ENCODE measurements at places on chromosomes 4 and X. TPM values are rescaled to one million over a fixed set of nuclear protein-coding genes. Genes with fewer than 3 reads are reported as not detected.

DNA sequence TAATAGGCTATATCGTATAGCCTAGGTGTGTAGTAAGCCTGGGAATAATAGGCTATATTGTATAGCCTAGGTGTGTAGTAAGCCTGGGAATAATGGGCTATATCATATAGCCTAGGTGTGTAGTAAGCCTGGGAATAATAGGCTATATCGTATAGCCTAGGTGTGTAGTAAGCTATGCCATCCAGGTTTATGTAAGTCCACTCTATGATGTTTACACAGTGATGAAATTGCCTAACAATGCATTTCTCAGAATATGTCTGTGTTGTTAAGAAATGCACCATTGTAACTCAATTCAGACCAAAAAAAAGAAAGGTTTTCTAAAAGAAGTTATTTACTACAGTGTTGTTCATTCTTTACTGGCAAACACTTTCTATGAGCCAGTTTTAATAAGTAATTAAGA lies 1387.2 kb downstream of the STIM2 start:
- no peaks in the 10 kb centered on the region for H3K4me1 ChIP-seq
- no peak overlapping the region for H3K4me3 ChIP-seq
- no peak for DNase-seq
- no peaks in the 10 kb centered on the region for H3K27me3 ChIP-seq
- H3K27ac ChIP-seq = no peak overlapping the region
- H3K36me3 ChIP-seq = no peaks in the 10 kb centered on the region

- no peaks in the 10 kb centered on the region for H3K36me3 ChIP-seq
- H3K27ac ChIP-seq = no peak overlapping the region
- H3K27me3 ChIP-seq = no peaks in the 10 kb centered on the region
- peaks cover 4% of the 10 kb centered on the region for H3K4me1 ChIP-seq
- no peak overlapping the region for H3K4me3 ChIP-seq
Observed at GRCh38 chr4:48801016-48801715, 21.1 kb upstream of the FRYL start.

- no peaks in the 10 kb centered on the region for H3K4me1 ChIP-seq
- DNase-seq = no peak
- no peak overlapping the region for H3K4me3 ChIP-seq
- H3K27ac ChIP-seq = no peak overlapping the region
Observed at GRCh38 chr4:182904211-182904761, 12.9 kb downstream of the DCTD start.

DNA sequence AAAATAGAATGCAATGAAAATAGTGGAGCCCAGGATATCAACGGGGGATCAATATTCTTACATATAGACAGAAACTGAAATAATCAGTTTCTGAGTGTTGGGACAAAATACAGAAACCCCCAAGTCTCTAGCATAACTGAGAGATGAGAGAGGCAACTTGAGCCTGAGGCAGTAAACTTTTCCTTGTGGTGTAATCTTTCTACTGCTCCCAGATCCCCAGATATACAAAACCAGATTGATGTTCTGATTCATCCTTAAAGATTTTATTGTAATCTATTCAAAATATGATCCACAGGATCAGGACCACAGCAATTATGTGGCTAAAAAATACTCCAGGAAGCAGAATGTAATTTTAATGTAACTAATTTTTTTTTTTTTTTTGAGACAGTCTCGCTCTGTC lies 2282.6 kb downstream of the ARAP2 start:
- H3K4me3 ChIP-seq = no peak overlapping the region
- no peaks in the 10 kb centered on the region for H3K27me3 ChIP-seq
- H3K36me3 ChIP-seq = no peaks in the 10 kb centered on the region
- no peak for DNase-seq
- no peaks in the 10 kb centered on the region for H3K4me1 ChIP-seq

GRCh38 chr4:73139245-73139644 lies 69.7 kb upstream of the COX18 start:
- DNase-seq = no peak
- H3K4me1 ChIP-seq = peaks cover 20% of the 10 kb centered on the region
- H3K36me3 ChIP-seq = peaks cover 90% of the 10 kb centered on the region
- no peaks in the 10 kb centered on the region for H3K27me3 ChIP-seq
- H3K4me3 ChIP-seq = no peak overlapping the region

GRCh38 chr4:142322996-142323395 lies 523.1 kb downstream of the INPP4B start:
- no peak for DNase-seq
- no peaks in the 10 kb centered on the region for H3K27me3 ChIP-seq
- no peaks in the 10 kb centered on the region for H3K36me3 ChIP-seq

DNA sequence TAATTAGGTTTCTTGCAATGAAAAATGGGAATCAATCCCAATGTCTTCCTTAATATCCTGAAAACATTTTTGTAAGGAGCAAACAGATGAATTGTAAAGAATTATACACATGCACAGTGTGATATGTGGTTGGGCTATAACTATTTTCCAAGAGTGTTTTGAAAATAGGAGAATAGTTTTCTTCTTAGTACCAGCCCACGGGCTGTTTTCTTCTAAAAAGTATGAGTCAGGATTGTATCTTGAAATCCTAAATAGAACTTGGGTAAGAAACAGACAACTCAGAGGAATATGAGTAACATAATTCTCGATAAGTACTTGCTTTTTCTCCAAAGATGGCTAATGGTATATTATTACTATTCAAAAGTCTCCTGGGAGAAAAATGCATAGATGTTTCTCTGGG lies 136.7 kb downstream of the MAGEC2 start:
- H3K4me1 ChIP-seq = no peaks in the 10 kb centered on the region
- no peak for DNase-seq
- no peaks in the 10 kb centered on the region for H3K27me3 ChIP-seq
- H3K27ac ChIP-seq = no peak overlapping the region

GRCh38 chrX:44401151-44401550 lies 57.7 kb upstream of the EFHC2 start:
- H3K4me3 ChIP-seq = no peak overlapping the region
- no peaks in the 10 kb centered on the region for H3K36me3 ChIP-seq

- no peaks in the 10 kb centered on the region for H3K36me3 ChIP-seq
- no peak overlapping the region for H3K4me3 ChIP-seq
- H3K27me3 ChIP-seq = no peaks in the 10 kb centered on the region
Observed at GRCh38 chr4:175823015-175823742, 11.1 kb upstream of the GPM6A start.

GRCh38 chr4:101201421-101201820 lies 145.9 kb downstream of the PPP3CA start:
- no peak for DNase-seq
- no peaks in the 10 kb centered on the region for H3K36me3 ChIP-seq
- H3K27me3 ChIP-seq = 0 out of 2 replicates have a peak, but pooled peaks cover 2% of the 10 kb centered on the region
- no peak overlapping the region for H3K27ac ChIP-seq
- H3K4me3 ChIP-seq = no peak overlapping the region

DNA sequence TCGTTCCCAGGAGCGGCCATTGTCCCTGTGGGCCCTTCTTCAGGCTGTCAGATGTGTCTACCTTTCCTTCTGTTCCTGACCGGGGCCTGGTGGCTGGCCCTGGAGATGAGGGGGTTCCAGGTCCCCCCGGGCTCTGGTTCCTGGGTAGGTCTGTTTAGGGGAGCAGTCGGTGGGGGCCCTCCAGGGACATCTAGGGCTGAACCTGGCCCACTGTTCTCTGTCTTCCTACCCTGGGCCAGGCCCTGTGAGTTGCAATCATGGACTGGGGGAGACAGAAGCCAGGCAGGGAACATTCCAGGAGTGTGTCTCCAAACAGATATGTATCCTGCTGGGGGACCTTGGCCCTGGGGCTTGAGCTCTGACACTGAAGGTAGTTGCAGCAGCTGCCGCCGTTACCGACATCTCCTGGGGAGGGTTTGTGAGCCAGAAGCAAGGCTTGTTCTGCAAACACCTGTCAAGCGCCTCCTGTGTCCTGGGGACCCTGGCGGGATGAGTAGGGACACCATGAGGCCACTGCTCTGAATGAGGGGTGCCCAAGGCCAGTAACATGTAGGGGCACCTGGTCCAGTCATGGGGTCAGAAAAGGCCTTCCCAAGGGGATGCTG lies 49.5 kb upstream of the ADRA2C start:
- no peak overlapping the region for H3K27ac ChIP-seq
- H3K4me1 ChIP-seq = no peaks in the 10 kb centered on the region
- no peak overlapping the region for H3K4me3 ChIP-seq
- H3K36me3 ChIP-seq = no peaks in the 10 kb centered on the region
- no peaks in the 10 kb centered on the region for H3K27me3 ChIP-seq

GRCh38 chrX:133818019-133818418 lies 167.4 kb downstream of the GPC3 start:
- no peak for DNase-seq
- H3K4me1 ChIP-seq = no peaks in the 10 kb centered on the region
- H3K27me3 ChIP-seq = no peaks in the 10 kb centered on the region
- H3K4me3 ChIP-seq = no peak overlapping the region
- H3K27ac ChIP-seq = no peak overlapping the region

GRCh38 chrX:154599531-154599930 lies 14.6 kb downstream of the CTAG1A start:
- H3K27ac ChIP-seq = no peak overlapping the region
- no peaks in the 10 kb centered on the region for H3K36me3 ChIP-seq
- no peaks in the 10 kb centered on the region for H3K27me3 ChIP-seq
- no peak overlapping the region for H3K4me3 ChIP-seq

DNA sequence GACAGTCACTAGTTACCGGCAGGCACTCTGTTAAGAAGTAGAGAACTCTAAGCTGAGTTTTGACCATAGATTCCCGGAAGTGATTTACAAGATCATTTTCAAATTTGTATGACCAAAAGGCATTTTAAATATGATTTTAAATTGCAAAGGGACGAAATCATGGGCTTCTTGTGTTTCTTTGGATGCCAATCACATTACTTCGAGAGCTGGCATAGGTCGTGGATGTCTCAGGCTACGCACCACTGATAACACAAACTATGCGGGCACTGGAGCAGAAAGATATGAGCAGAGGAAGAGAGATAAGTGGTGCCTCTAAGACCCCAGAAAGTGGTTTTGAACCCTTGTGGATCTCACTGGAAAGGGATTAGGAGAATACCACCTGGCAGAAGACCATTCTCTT lies 294.2 kb upstream of the FTHL17 start:
- no peaks in the 10 kb centered on the region for H3K36me3 ChIP-seq
- no peak for DNase-seq
- no peaks in the 10 kb centered on the region for H3K4me1 ChIP-seq
- no peak overlapping the region for H3K27ac ChIP-seq
- no peaks in the 10 kb centered on the region for H3K27me3 ChIP-seq

DNA sequence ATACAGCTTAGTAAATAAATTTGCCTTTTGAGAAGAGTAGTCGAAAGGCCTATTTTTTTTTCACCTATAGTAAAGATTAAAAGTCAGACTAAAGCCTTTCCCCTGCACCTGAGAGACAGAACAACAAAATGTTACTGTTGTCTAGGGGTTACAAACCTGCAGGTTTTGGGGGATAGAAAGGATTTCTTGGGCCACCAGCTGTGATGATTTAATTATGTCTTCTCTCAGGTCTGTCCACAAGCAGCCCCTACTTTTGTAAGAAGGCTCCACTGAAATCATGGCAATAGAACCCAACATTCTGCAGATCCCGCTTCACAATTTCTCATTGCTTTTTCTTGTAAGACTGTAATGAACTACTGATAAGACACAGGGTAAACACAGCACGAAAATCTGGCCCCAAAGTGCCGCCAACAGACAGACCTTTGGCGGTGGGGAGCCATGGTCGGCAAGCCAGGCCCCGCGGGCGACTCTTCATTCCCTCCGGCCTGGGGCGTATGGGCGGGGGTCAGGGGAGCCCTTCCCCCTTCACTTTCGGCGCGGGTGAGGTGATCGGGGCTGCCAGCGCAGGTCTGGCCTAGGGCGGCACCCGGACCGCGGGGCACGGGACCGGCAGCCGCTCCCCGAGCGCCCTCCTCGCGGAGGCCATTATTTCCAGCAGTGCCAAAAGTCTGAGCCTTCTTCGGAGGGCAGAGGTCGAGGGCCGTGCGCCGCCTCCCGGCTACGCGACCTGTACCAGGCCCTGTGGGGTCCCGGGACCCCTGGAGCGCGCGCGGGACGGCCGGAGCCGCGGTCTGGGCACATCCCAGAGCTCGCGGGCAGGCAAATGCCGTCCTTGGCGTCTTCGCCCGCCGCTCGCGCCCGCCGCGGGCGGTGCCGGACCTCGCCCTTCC lies 812 bp upstream of the KDM6A start:
- H3K27me3 ChIP-seq = no peaks in the 10 kb centered on the region
- H3K4me3 ChIP-seq = peak overlapping the region; percentile 97
- peak; percentile 75 for DNase-seq
- H3K4me1 ChIP-seq = peaks cover 25% of the 10 kb centered on the region
- H3K27ac ChIP-seq = peak overlapping the region; percentile 64

GRCh38 chr4:2721586-2721985 lies 34.5 kb downstream of the TNIP2 start:
- no peak overlapping the region for H3K27ac ChIP-seq
- peaks cover 13% of the 10 kb centered on the region for H3K36me3 ChIP-seq
- H3K4me3 ChIP-seq = no peak overlapping the region
- peaks cover 10% of the 10 kb centered on the region for H3K4me1 ChIP-seq
- no peaks in the 10 kb centered on the region for H3K27me3 ChIP-seq

DNA sequence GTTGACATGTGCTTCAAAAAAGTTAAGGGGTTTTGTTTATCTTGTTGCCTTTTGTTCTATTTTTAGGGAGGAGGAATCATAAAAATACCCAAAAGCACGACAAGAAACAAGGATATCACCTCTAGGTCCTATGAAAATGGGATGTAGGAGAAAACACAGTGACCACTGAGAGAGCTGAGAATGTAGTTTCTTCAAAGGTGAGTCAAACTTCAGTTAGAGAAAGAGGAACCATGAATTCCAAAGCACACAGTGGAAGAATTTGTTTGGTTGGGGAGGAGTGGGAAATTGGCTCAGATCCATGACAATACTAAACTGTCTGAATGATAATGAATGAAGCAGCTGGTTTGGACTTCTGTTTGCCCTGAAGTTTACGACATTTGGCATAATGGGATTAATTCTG lies 19.1 kb upstream of the FRYL start:
- H3K4me3 ChIP-seq = no peak overlapping the region
- H3K27me3 ChIP-seq = no peaks in the 10 kb centered on the region
- no peaks in the 10 kb centered on the region for H3K36me3 ChIP-seq
- no peak overlapping the region for H3K27ac ChIP-seq
- DNase-seq = no peak

DNA sequence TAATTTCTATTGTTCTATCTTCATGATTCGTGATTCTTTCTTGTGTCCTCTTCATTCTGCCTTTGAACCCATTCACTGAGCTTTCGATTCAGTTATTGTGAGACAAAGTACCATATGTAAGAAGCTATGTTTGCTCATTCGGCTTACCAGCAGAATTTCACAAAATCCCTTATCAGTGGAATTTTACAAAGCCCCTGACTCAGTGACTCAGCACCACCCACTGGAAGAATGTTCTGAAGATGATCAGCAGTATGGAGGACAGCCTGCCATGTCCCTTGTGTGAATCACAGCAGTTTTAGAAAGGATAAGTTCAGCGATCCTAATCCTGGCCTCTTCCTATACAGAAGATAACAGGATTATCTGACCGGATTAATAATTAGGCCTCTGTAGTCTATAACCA lies 5.8 kb upstream of the UXT start:
- H3K27me3 ChIP-seq = no peaks in the 10 kb centered on the region
- H3K27ac ChIP-seq = no peak overlapping the region
- peaks cover 2% of the 10 kb centered on the region for H3K4me1 ChIP-seq
- DNase-seq = no peak
- H3K36me3 ChIP-seq = no peaks in the 10 kb centered on the region

- DNase-seq = no peak
- no peak overlapping the region for H3K27ac ChIP-seq
- H3K36me3 ChIP-seq = peaks cover 14% of the 10 kb centered on the region
- H3K27me3 ChIP-seq = no peaks in the 10 kb centered on the region
- H3K4me1 ChIP-seq = peaks cover 33% of the 10 kb centered on the region
Observed at GRCh38 chrX:54180403-54180802, 2.7 kb downstream of the FAM120C start.

MAPK10 gene
- total RNA-seq = 423 TPM

CTAG1A gene
- not detected for total RNA-seq

PRMT9 gene
- total RNA-seq = 13.7 TPM

ZDHHC15 gene
- not detected for total RNA-seq

AVPR2 gene
- total RNA-seq = not detected

POU3F4 gene
- total RNA-seq = not detected
